ENCODE measurements at places on chromosomes 3 and 15.

DNA sequence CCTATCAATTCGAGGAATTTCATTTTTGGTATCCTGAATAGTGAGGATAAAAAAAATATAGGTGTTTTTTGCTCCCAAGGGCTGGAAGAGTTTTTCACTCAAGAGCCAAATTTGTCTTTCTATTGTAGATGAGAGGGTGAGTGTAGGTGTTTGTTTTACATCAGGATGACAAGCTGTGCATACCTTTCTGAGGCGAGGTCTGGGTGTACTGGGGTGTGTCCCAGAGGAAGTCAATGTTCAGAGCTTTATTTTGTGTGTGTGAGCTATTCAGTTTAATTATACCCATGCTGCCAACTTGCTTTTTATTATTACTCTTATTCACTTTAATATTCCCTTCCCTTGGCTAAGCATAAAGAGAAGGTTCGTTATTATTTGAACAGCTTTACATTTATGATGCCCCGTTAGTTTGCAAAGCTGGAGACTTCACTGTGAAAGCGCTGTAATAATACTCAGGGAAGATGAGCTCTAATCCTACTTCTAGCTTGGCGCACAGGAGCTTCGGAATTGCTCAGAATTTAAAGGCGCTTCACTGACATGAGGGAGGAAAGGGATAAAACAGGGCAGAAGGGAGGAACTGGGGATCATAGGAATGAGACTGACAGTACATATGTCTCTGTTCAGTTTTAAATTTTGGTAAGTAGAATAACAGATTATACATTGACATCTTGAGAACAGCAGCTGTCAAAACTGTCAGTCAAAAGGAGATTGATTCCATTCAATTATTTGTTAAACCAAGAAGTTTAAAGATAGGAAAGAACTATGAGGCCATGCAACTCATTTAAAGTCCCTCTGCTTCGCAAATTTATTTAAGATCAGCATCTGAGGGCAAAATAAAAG, 117.7 kb upstream of the TP63 start:
- DNase-seq, result no peak

- DNase-seq, result no peak
Measured at GRCh38 chr15:65363766-65364165, 14.0 kb downstream of the IGDCC3 start.

DNA sequence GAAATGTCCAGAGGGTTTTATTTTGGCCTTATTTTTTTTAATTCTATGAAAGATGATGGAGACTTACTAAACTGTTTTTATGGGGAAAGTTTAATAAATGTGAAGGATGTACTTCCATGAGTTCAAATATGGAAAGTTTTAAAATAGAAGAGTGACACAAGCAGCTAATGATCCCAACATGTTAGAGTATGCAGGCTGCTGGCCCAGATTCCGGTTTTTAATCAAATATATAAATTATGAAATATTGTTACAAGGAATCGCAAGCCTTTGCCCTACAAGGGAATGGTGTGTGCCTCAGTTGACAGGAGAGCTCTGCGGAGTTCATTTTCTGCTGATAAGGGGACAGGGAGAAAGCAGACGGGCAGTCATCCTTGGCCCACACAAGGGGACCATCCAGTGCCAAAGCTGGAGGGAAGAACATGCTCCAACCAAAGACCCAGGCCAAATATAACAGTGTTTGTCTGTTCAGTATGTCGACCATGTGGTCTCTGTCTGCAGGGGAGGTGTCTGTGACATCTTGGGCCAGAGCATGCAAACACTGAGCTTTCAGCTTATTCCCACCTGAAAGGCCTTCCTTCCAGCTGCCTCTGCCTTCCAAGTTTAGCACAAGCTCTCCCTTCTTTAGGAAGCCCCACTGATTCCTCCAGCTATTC, 69.8 kb downstream of the SSUH2 start:
- DNase-seq, result no peak

DNA sequence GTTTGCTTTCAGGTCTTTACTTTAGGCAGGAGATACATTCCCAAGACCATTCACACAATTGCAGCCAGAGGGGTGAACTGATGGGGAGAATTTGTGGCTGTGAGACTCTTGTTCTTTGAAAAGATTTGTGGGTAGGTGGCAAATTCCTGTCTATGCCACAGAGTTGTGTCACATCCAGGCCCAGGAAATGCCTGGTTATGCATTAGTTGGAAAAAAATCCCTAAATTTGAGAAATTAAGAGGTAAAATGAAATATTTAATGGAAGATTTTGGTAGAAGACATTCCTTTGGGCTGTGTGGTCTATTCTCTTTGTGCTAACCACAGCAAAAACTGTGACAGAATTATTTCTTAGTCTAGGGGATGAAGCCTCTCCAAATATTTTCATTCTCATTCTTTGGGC, 28.8 kb downstream of the SAMMSON start:
- DNase-seq, result no peak

GRCh38 chr3:136617198-136617597, 135.0 kb downstream of the STAG1 start:
- no peak for DNase-seq

GRCh38 chr3:170692720-170693119, 106.8 kb upstream of the SLC7A14 start:
- DNase-seq, result no peak

DNA sequence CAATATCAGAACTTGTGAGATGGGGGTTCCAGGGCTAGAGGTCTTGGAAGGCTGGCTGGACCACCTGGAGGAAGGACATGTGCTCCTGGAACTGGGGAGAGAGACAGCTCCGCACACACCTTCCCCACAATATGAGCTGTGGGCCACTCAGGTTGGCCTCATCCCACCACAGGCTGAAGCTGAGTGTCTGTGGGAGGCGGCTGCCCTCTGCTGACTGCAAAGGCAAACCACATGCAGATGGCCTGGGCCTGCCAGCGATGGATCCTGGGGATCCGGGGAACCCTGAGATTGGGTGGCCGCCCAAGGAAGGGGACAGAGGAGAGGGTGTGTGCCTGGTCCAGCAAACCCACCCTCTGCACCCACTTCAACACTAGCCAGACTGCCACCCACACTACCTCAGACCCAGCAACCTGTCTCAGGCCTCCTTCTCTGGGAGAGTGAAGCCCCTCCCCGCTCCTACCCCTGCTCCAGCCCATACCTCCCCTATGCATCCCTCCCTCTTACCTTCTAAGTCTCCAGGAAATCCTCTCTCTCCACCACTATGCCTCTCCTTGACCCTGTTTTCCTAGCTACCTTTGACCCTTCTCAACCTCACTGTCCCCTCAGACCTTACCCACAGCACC, 44.8 kb downstream of the CYP11A1 start:
- DNase-seq, result no peak
